ENCODE measurements at places on chromosomes 4 and X.

GRCh38 chr4:74258963-74259362 lies 49.3 kb upstream of the EPGN start:
- DNase-seq, result no peak

DNA sequence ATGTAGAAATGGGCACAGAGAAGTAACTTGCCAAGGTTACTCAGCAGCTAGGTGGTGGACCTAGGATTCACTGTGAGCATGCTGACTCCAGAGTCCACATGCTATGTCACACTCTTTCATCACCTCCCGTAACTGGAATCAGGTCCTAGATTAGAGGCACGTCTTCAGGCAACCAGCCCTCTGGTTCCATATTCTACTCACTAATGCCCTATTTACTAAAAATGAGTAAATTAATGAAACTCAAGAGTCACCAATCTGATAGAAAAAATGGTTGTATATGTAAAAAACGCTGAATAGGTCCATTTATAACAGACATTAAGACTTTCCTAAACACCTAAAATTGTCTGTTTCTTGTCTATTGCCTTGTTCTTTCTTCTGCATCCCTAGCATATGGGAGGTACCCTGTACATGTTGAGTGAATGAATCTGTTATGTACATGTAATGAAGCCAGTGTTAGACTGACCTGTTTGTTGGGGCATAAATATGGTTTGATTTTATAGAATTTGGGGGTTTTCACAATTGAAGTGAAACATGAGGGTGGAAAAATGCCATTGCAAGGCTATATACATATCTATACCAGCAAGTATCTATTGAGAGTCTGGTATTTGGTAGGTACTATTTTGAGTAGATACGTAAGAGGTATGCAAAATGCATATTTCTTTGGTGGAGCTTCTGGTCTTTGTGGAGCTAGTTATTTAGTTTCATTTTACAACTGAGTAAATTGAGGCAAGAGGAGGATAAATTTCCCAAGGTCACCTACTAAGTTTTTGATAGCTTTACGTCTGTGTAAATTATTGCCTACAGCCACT lies 7.5 kb upstream of the RUFY3 start:
- DNase-seq, result no peak

DNA sequence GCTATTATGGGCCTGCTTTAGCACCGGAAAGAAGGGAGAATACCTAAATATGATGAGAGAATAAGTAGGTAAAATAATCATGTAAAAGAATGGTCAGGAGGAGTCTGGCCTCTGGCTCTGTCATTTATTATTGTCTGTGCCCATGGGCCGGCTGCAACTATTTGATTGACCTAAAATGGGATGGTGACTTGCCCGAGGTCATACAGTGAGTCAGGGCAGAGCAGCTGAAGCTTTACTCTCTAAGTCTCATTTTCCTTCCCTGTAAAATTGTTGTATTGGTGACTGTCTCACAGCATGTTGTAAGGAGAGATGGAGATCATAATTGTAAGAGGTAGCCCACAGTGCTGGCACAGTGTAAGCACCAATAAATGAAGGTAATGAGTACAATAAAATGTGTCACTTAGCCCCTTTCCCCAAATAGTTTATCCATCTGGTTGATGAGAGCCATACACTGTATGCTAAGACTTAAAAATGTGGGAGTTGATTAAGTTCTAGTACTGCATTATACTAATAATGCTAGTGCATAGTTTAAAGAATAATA lies 39.6 kb downstream of the RUFY3 start:
- no peak for DNase-seq

DNA sequence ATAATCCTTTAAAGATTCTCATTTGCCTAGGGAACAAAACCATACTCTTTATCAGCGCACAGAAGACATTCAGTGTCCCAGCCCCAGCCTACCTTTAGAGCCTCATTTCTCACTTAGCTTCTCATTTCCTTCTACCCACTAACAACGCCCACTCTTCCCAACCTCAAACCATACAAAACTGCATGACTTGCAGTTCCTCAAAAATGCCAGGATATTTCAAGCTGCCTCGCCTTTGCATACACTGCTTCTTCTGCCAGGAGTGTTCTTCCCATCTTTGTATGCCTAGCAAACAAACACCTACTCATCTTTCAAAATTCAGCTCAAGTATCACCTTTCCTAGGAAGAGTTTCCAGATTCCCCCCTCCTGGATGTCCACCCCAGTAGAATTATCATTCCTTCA lies 129.9 kb upstream of the ADGRL3 start:
- DNase-seq, result no peak

DNA sequence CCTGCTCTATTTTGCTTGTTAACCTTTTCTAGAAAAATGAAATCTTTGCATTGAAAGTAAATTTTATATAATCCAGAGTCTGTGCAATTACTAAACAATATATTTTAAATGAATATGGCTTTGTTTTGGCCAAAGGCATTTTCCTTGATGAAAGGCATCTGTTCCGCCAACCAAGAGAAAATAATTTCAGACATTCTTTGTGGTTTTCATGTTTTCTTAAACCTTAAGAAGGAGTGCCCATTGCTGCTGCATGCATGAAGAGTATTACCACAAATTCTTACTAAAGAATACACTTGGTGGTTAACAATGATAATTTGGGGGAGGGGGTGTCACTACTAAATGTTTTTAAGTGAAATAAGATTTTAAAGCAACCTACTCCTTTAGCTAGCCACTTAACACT lies 2.7 kb upstream of the PDGFC start:
- no peak for DNase-seq

- no peak for DNase-seq
These were observed at the start of gene GPC4 for GRCh38 chrX:133415276-133416105. GPC4 (minus strand) TSS chrX:133415489; CDS start chrX:133414965, 524 bp downstream.

GRCh38 chrX:155514225-155514624 lies 55.8 kb upstream of the F8A3 start:
- no peak for DNase-seq

DNA sequence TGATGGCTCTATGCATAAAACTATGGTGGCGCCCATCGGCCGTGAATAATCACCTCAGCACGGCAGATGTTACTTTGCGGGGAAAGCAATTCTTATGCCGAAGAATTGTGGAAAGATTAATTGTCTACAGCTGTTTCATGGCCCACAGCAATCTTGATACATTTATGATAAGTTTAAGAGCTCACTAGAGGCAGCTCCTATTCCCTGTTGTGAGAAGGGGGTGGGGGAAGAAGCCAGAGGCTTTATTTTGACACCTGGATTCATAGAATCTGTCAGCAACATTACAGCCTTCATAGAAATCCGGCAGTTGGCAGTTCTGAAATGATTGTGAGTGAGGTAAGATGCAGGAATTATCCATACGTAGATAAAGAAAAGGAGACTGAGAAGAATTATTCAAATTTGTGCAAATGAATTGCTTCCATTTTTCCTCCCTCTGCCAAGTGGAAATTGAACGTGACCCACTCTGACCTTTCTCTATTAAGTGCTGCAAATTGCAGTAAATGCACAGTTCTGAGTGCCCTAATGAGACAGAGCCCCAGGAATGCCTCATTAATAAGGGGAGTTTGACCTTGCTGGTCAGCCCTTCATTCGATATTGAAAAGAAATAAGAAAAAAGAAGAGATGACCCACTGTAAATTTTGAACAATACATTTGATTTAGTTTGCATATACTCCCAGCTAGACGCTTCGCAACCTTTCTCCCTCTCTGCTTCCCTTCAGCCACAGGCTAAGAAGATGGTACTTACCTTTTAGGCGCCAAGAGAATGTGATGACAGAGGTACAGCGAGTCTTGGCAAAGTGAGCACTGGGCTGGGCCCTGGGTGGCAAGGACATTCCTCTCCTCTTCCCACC lies 188.8 kb downstream of the GPAT3 start:
- DNase-seq, result no peak
